ENCODE measurements at places on chromosomes 12 and 14. TPM values are rescaled to one million over a fixed set of nuclear protein-coding genes. Genes with fewer than 3 reads are reported as not detected.

Gene GPRC5D
- total RNA-seq, result not detected

Gene MUCL1
- total RNA-seq, result not detected

Gene C12orf43
- 23.5 TPM for total RNA-seq

Gene APOLD1
- total RNA-seq, result 58.7 TPM

Gene KRT79
- total RNA-seq, result not detected

Gene SLC6A15
- 0.97 TPM for total RNA-seq

Gene RNASE7
- total RNA-seq, result not detected

Gene SLC5A8
- not detected for total RNA-seq

Gene KLRG1
- 5.1 TPM for total RNA-seq

Gene PPM1H
- total RNA-seq, result 24.1 TPM

Measured in uterus (tissue), 4 donors.